ENCODE measurements at places on chromosomes 11 and 22. TPM values are rescaled to one million over a fixed set of nuclear protein-coding genes. Genes with fewer than 3 reads are reported as not detected.

The TMEM45B gene
- not detected for total RNA-seq

The KREMEN1 gene
- 43.8 TPM for total RNA-seq

The EFEMP2 gene
- 35.0 TPM for total RNA-seq

The PHETA2 gene
- total RNA-seq = 19.8 TPM

The OR6T1 gene
- total RNA-seq = not detected

The MRGPRX3 gene
- not detected for total RNA-seq

The DUSP18 gene
- total RNA-seq = 1.0 TPM

The MUC5AC gene
- total RNA-seq = under 0.01 TPM

The CDC42BPG gene
- total RNA-seq = under 0.01 TPM

The OR52N4 gene
- not detected for total RNA-seq

The CRYBB3 gene
- not detected for total RNA-seq

The GSTT2B gene
- 4.7 TPM for total RNA-seq
